Activated CD4-positive, alpha-beta T cell treated with anti-CD3 and anti-CD28 coated beads, Interleukin-2, amount 10 ng/mL, durations not matched to agents 24 days and 14 days (primary cell): ENCODE measurements at places on chromosomes 12 and 14. TPM values are rescaled to one million over a fixed set of nuclear protein-coding genes. Genes with fewer than 3 reads are reported as not detected.

DNA sequence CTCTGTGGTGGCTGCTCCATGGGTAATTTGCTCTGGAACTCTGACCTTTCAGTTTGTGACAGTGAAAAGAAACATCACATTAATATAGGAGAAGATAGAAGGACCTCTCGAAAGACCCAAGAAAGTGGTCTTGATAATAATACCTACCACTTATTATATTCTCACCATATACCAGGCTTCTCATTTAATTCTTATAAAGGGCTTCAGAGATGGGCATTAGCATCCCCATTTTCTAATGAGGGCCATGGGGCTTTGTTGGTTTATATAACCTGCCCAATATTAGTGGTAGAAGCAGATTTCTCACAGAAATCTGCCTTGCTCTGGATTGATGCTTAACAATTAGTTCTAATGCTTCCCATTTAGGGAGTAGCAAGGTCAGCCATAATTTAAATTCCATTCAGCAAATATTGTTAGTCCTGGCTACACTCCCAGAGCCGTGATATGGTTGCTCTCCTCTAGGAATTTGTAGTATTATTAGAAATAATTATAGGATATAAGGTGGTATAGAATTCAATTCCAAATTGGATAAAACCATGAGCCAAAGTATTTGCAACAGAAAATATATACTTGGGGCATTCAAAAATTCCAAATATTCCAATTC lies 7.4 kb upstream of the AMIGO2 start:
- peaks cover 35% of the 10 kb centered on the region for H3K4me1 ChIP-seq
- H3K4me3 ChIP-seq = no peak overlapping the region
- DNase-seq = no peak
- peaks cover 22% of the 10 kb centered on the region for H3K36me3 ChIP-seq
- no peaks in the 10 kb centered on the region for H3K27me3 ChIP-seq
- no peak overlapping the region for H3K27ac ChIP-seq

DNA sequence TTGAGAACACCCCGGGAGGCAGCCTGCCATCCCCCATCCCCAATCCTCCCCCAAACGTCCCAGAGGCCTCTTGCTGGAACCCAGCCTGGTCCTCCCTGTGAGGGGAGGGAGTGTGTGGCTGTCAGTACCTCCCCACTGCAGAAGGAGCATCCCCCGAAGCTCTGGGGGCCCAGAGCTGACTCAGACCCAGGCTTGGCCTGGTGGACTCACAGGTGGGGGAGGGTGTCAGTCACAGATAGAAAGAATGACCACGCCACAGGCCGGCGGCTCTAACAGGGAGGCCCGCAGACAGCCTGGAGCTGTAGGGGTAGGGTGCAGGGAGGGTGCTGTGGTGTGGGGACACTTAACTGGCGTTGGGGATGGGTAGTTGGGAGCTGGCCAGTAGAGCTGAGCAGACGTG lies 5.3 kb downstream of the HHIPL1 start:
- H3K27me3 ChIP-seq = peaks cover 16% of the 10 kb centered on the region
- H3K4me3 ChIP-seq = no peak overlapping the region
- no peak for DNase-seq
- no peak overlapping the region for H3K27ac ChIP-seq

DNA sequence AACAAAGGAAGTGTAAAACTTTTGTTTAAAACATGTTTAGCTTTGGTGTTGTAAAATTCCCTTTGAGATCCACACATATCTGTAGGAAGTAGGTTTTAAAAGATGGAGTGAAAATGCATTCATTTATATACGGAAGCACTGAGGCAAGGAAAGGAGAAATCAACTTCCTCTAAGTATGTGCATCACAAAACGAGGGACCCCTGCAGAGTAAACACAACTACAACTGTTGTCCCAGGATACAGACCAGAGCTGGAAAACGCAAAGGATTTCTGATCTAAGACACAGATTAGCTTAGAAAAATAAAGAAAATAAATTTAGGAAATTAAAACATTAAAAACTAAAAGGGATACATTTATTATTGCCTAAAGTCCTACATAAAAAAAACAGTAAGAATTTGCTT lies 297.6 kb downstream of the MED13L start:
- H3K27ac ChIP-seq = no peak overlapping the region
- H3K4me3 ChIP-seq = no peak overlapping the region
- DNase-seq = no peak
- H3K36me3 ChIP-seq = peaks cover 38% of the 10 kb centered on the region
- no peaks in the 10 kb centered on the region for H3K27me3 ChIP-seq
- peaks cover 3% of the 10 kb centered on the region for H3K4me1 ChIP-seq

DNA sequence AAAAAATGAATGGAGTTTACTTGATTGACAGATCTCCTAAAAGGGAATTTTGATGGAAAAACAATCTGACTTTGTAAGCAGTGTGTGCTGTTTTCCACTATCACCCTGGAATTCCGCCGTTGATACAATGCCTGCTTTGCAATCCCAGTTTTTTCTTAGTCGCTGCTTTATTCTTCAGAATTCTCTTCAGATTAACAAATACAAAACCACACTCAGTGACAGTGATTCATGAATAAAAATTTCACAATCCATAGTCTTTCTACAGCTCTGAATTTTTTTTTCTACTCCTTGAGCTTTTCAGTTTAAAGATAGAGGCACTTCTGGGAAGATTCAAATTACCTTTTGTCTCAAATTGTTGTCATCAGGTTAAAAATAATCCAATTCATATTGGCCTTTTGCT lies 44.6 kb upstream of the KITLG start:
- no peaks in the 10 kb centered on the region for H3K27me3 ChIP-seq
- H3K4me1 ChIP-seq = no peaks in the 10 kb centered on the region
- no peak for DNase-seq
- H3K27ac ChIP-seq = no peak overlapping the region

DNA sequence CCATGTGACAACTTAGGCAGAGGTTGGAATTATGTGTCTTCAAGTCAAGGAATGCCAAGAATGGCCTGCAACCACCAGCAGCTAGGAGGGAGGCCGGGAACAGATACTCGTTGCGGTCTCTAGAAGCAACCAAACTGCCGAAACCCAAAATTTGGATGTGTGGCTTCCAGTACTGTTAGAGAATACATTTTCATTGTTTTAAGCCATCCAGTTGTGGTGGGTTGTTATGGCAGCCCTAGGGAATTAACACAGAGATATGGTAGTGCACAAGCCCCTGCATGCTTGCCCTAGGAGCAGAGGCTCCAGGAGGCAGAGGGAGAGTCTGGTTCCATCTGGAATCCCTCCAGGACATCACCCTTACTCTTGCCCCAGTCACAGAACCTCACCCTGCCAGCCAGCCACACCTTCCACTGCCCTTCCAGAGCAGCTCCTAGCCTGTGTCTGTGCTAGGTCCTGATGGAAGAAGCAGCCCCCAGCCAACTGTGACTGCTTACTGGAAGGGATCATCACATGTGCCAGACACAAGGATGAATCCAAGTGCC lies 19.5 kb downstream of the PITPNM2 start:
- peaks cover 5% of the 10 kb centered on the region for H3K36me3 ChIP-seq
- no peak for DNase-seq
- H3K27ac ChIP-seq = peak overlapping the region; percentile 77
- no peaks in the 10 kb centered on the region for H3K27me3 ChIP-seq

GRCh38 chr12:13313886-13314285 lies 117.4 kb downstream of the EMP1 start:
- no peak overlapping the region for H3K4me3 ChIP-seq
- no peaks in the 10 kb centered on the region for H3K4me1 ChIP-seq
- peaks cover 10% of the 10 kb centered on the region for H3K27me3 ChIP-seq

The NPFF gene
- 0.57 TPM in 1 of 2 replicates, not detected in the other for total RNA-seq

DNA sequence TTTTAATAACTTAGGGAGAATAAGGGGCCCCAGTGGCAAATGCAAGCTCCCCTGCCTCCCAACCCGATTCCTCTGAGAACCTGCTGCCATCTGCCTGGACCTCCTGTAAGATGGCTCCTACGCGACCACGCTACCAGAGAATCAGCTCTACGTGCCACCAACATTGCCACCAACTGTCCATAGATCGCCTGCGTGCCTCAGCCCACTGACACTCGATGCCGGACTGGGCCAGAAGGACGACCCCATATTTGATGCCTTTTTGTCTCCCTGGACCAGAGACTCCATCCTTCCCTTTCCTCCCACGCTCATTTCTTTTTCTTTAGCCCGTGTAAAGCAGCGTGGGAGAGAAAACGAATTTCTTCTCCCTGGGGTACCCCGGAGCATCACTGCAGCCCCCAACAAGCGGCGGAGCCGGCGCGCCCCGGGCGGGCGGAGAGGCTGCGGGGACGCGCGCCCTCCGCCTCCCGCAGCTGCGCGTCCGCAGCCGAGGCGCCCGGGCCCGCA lies 565 bp upstream of the KLHL42 start:
- H3K27me3 ChIP-seq = peaks cover 20% of the 10 kb centered on the region
- H3K4me3 ChIP-seq = peak overlapping the region; percentile 73
- H3K4me1 ChIP-seq = peaks cover 25% of the 10 kb centered on the region
- H3K36me3 ChIP-seq = peaks cover 18% of the 10 kb centered on the region
- DNase-seq = no peak

- peak; percentile 84 for DNase-seq
- no peaks in the 10 kb centered on the region for H3K27me3 ChIP-seq
- peak overlapping the region; percentile 94 for H3K27ac ChIP-seq
- peaks cover 33% of the 10 kb centered on the region for H3K36me3 ChIP-seq
- H3K4me1 ChIP-seq = peaks cover 50% of the 10 kb centered on the region
- H3K4me3 ChIP-seq = peak overlapping the region; percentile 92
These were observed 458 bp downstream of the KHNYN start for GRCh38 chr14:24430143-24430681.
